Endothelial cell of umbilical vein (primary cell): ENCODE measurements at places on chromosomes 1 and 21. TPM values are rescaled to one million over a fixed set of nuclear protein-coding genes. Genes with fewer than 3 reads are reported as not detected.

DNA sequence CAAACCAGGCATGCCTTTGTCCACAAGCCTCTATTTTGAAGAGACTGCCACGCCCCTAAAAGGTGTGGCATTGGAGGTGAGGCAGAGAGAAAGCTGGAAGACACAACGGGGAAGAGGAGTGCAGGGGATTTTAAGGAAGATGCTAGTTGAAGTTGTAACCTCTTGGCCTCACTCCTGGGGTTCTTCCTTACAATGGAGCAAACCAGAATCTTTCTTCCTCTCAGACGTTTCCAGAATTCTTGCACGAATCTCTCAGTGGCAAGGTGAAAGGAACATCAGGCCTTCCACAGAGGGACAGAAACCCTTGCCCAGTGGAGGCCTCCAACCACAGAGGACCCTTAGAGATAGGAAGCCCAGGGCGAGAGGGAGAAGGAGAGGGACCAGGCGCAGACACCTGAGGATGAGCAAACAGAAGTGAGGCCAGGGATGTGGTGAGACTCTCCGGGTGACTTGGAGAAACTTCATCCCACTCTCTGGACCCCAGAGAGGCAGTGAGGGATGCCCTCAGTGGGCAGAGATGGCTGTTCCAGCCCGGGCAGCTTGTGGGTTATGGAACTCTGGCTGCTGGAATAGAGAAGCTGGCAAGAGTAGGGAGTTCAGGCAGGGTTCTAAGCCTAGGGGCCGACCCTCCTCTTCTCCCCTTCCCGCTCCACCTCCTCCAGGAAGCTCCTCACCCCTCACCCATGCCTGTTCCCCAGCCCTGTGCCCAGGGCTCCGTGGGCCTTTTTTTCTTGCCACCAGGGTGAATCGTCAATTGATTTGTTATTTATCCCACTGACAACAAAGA lies 136.8 kb upstream of the RUNX3 start:
- H3K27me3 ChIP-seq = peaks cover 4% of the 10 kb centered on the region
- H3K36me3 ChIP-seq = no peaks in the 10 kb centered on the region
- DNase-seq = no peak
- no peaks in the 10 kb centered on the region for H3K4me1 ChIP-seq

DNA sequence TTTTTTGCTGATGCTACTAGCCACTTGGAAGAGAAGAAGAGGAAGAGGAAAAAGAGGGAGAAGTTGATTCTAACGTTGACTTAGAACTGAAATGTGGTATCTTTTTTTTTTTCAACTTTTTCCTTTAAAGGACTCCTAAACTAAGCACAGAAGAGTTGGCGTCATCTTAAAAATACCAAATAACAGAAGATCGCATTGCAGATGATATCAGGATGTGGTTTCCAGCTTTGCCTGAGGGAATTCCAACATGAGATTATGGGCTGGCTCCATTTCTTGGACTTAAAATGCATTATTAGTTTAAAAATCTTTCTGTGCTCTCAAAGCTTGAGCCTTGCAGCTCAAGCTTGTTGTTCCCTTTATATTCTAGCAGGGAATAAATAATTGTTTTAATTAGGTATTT lies 29.8 kb downstream of the WDR3 start:
- H3K4me1 ChIP-seq = no peaks in the 10 kb centered on the region
- H3K4me3 ChIP-seq = no peak overlapping the region
- no peak overlapping the region for H3K27ac ChIP-seq
- H3K27me3 ChIP-seq = no peaks in the 10 kb centered on the region

MEX3A gene
- 23.6 and 26.6 TPM in 2 replicates for total RNA-seq

DNA sequence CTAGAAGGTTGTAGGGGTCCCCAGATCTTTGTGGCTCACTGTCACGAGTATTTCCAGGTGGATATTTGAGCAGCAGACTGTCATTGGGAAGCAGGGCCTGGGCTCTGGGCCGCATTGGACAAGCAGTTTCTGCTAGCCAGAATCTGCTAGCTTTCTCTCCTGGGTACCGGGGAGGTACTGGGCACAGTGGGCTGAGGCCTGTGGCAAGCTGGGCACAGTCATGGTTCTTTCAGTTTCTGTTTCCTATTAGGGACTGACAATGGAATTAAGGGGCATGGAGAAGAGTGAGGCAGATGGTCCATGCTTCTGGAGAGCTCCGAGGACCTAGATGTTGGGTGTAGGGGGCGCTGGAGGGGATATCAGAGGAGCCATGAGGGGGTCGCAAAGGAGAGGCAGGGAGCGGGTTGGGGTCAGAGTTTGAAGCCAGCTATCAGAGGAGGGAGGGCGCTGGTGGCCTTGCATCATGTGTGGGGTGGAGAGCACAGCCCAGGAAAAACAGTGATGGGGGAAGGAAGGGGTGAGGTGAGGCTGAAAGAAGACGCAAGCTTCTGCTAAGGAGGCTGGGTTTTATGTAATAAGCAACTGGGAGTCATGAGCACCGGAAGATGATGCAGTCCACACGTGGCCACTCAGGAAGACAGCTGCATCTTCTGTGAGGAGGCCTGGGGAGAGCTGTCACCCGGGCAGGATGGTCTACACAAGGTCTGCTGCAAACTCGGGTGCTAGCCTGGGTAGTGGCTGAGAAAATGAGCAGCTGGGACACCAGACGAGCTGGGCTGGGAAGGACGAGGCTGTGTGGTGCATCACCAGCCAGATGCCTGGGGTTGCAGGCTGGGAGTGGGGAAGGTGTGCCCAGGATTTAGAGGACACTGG lies 72.7 kb downstream of the IER5 start:
- H3K27me3 ChIP-seq = no peaks in the 10 kb centered on the region
- peaks cover 14% of the 10 kb centered on the region for H3K4me1 ChIP-seq
- H3K4me3 ChIP-seq = no peak overlapping the region
- no peaks in the 10 kb centered on the region for H3K36me3 ChIP-seq
- no peak for DNase-seq

NUCKS1 gene
- total RNA-seq = 282 and 288 TPM in 2 replicates

- H3K27ac ChIP-seq = no peak overlapping the region
- peaks cover 4% of the 10 kb centered on the region for H3K4me1 ChIP-seq
- H3K27me3 ChIP-seq = no peaks in the 10 kb centered on the region
- H3K36me3 ChIP-seq = no peaks in the 10 kb centered on the region
- no peak overlapping the region for H3K4me3 ChIP-seq
Measured at GRCh38 chr1:87852410-87853161, 523.9 kb downstream of the LMO4 start.

GRCh38 chr1:162639718-162640117 lies 7.5 kb downstream of the DDR2 start:
- H3K27ac ChIP-seq = no peak overlapping the region
- no peak overlapping the region for H3K4me3 ChIP-seq
- no peaks in the 10 kb centered on the region for H3K36me3 ChIP-seq
- no peaks in the 10 kb centered on the region for H3K27me3 ChIP-seq

SUCO gene
- 26.6 and 27.2 TPM in 2 replicates for total RNA-seq

GRCh38 chr1:205047764-205048231 lies 4.8 kb downstream of the CNTN2 start:
- no peak overlapping the region for H3K4me3 ChIP-seq
- H3K4me1 ChIP-seq = no peaks in the 10 kb centered on the region
- no peak for DNase-seq
- no peaks in the 10 kb centered on the region for H3K36me3 ChIP-seq
- no peak overlapping the region for H3K27ac ChIP-seq

- H3K4me3 ChIP-seq = no peak overlapping the region
- no peaks in the 10 kb centered on the region for H3K36me3 ChIP-seq
- no peaks in the 10 kb centered on the region for H3K4me1 ChIP-seq
- H3K27ac ChIP-seq = no peak overlapping the region
Measured at GRCh38 chr1:61898658-61899057, 156.4 kb downstream of the PATJ start.

RAD54L gene
- total RNA-seq = 18.9 and 19.7 TPM in 2 replicates
